Spleen (tissue), 13 donors: ENCODE measurements at places on chromosomes 1 and 21.
A peak's percentile ranks its signal among the peaks of the same experiment; 100 is the strongest.

- H3K27me3 ChIP-seq, result peaks cover 6% of the 10 kb centered on the region
- H3K27ac ChIP-seq, result no peak overlapping the region
- H3K4me1 ChIP-seq, result no peaks in the 10 kb centered on the region
- H3K36me3 ChIP-seq, result no peaks in the 10 kb centered on the region
- no peak for DNase-seq
These were observed 16.3 kb downstream of the VASH2 start for GRCh38 chr1:212966616-212967015.

GRCh38 chr1:92803140-92803887, 18.4 kb upstream of the EVI5 start:
- H3K4me1 ChIP-seq, result peaks cover 3% of the 10 kb centered on the region
- no peak overlapping the region for H3K27ac ChIP-seq
- no peaks in the 10 kb centered on the region for H3K27me3 ChIP-seq
- no peaks in the 10 kb centered on the region for H3K36me3 ChIP-seq
- no peak for DNase-seq

DNA sequence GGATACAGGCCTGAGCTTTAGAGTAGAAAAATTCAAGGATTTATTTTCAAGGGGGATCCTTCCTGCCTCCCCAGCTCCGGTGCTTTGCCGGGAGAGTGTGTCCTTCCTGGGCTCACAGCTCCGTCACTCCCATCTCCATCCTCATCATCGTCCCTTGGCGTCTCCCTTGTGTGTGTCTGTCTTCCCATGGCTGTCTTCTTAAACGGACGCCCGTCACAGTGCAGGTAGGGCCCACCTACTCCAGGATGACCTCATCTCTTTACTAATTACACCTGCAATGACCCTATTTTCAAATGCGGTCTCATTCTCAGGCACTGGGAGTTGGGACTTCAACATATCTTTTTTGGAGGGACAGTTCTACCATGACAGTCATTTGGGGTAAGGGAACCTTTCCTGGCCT, 320.3 kb upstream of the C1orf174 start:
- H3K36me3 ChIP-seq, result no peaks in the 10 kb centered on the region
- DNase-seq, result no peak
- no peak overlapping the region for H3K27ac ChIP-seq
- no peaks in the 10 kb centered on the region for H3K27me3 ChIP-seq

DNA sequence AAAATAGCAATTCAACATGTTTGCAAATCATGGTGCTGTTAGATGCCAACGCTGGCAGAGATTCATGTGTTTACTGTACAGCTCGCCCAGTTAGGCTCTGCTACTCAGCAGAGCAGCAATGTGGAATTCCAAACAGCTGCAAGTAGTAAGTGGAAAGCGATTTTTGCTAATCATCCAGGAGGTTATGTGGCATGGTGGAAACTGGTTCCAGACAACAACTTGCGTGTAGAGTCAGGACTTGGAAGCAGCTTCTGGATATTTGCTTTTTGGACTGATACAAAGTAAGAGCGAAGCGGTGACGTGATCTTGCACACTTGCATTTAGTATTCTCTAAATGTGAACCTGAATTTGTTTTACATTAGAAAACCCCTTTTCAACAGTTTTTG, 27.1 kb upstream of the HHAT start:
- DNase-seq, result no peak
- H3K27me3 ChIP-seq, result no peaks in the 10 kb centered on the region
- no peak overlapping the region for H3K4me3 ChIP-seq
- no peaks in the 10 kb centered on the region for H3K4me1 ChIP-seq
- no peak overlapping the region for H3K27ac ChIP-seq
- H3K36me3 ChIP-seq, result no peaks in the 10 kb centered on the region

- H3K4me3 ChIP-seq, result peak overlapping the region; percentile 97
- peak overlapping the region; percentile 91 for H3K27ac ChIP-seq
- no peak for DNase-seq
- H3K36me3 ChIP-seq, result no peaks in the 10 kb centered on the region
These were observed 3.6 kb downstream of the MAN1C1 start for GRCh38 chr1:25620211-25620610.

GRCh38 chr21:36255663-36256062, 64.3 kb upstream of the MORC3 start:
- peaks cover 31% of the 10 kb centered on the region for H3K36me3 ChIP-seq
- no peak for DNase-seq
- H3K27me3 ChIP-seq, result no peaks in the 10 kb centered on the region

DNA sequence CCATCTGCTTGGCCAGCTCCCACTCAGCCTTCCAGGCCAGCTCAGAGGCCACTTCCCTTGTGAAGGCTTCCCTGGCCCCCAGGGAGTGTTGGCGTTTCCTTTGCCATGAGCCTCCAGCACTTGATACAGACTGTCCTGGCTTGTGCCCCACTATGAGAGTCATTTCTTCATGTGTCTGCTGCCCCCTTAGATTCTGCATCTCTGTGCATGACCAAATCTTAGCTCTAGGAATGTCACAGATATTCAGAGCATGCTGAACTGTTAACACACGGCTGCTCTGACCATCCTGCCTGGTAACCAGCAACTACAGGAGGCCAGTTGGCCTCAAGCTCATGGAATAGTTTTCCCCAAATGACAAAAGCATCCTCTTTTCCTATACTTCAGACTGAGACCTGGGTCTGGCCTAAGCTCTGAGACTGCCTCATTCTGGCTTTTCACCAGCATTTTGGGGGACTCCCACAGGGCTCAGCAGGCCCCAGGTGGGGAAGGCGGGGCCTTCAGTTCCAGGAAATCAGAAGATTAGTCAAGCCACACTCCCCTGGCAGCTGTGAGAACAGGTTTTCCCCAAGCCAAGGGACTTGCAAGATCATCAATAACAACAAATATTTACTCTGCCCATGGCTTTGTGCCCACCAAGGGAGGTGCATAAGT, 182.6 kb upstream of the EDN2 start:
- H3K27ac ChIP-seq, result peak overlapping the region; percentile 20
- no peak overlapping the region for H3K4me3 ChIP-seq
- no peaks in the 10 kb centered on the region for H3K36me3 ChIP-seq
- H3K4me1 ChIP-seq, result peaks cover 30% of the 10 kb centered on the region
- peak; percentile 84 for DNase-seq
- H3K27me3 ChIP-seq, result no peaks in the 10 kb centered on the region

DNA sequence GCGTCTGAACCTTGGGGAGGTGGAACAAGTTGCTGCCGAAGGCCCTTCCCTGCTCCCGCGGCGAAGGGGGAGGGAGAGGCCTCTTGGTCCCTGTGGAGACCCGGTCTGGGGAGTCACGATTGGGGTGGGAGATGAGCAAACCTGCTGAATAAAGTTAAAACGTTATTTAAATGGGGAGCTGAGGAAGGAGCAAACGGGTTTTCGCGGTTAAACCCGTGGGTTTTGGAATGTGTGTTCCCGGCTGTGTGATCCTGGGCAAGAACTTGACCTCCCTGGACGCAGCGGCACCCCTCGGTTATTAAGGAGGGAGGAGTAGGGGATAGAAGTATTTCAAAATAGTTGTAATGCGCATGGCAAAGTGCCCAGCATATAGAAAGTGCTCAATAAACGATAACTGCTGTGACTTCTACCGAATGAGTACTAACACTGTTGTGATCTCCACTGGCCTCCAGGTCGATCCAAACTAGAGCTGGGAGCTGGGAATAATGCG, 3.4 kb downstream of the FAM110D start:
- peaks cover 57% of the 10 kb centered on the region for H3K4me1 ChIP-seq
- no peaks in the 10 kb centered on the region for H3K36me3 ChIP-seq
- H3K27ac ChIP-seq, result no peak overlapping the region
- peaks cover 15% of the 10 kb centered on the region for H3K27me3 ChIP-seq
- H3K4me3 ChIP-seq, result peak overlapping the region; percentile 39
- no peak for DNase-seq

GRCh38 chr1:200671235-200671786, 1.6 kb upstream of the DDX59 start:
- no peak for DNase-seq
- no peaks in the 10 kb centered on the region for H3K36me3 ChIP-seq
- H3K27ac ChIP-seq, result peak overlapping the region; percentile 95
- H3K4me3 ChIP-seq, result no peak overlapping the region

- H3K27me3 ChIP-seq, result no peaks in the 10 kb centered on the region
- H3K4me1 ChIP-seq, result no peaks in the 10 kb centered on the region
- no peak overlapping the region for H3K27ac ChIP-seq
- DNase-seq, result no peak
- no peak overlapping the region for H3K4me3 ChIP-seq
These were observed 90.0 kb downstream of the HFM1 start for GRCh38 chr1:91314643-91315042.

DNA sequence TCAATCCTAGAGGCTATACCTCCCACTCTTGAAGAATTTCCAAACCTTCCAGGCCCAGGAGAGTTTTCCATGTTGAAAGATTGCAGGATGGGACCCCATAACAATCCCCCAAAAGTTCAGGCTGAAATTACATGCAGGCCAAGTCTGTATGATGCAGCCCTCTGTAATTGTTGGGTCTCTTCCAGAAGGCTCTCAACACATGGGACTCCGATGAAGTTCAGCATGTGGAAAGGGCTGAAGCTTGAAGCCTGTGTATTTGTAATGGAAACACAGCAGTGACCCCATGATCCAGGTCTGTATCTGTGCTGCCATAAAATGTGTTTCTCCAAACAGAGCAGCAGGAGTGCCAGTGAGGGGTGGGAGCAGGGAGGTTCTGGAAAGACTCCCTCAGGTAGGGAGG, 202.5 kb upstream of the LYPLAL1 start:
- DNase-seq, result no peak
- no peak overlapping the region for H3K27ac ChIP-seq
- no peak overlapping the region for H3K4me3 ChIP-seq
- no peaks in the 10 kb centered on the region for H3K36me3 ChIP-seq
- no peaks in the 10 kb centered on the region for H3K27me3 ChIP-seq
- H3K4me1 ChIP-seq, result no peaks in the 10 kb centered on the region

- H3K27ac ChIP-seq, result peak overlapping the region; percentile 24
- H3K4me1 ChIP-seq, result peaks cover 47% of the 10 kb centered on the region
- H3K27me3 ChIP-seq, result no peaks in the 10 kb centered on the region
These were observed 642 bp upstream of the ST3GAL3 start for GRCh38 chr1:43706598-43707189.

DNA sequence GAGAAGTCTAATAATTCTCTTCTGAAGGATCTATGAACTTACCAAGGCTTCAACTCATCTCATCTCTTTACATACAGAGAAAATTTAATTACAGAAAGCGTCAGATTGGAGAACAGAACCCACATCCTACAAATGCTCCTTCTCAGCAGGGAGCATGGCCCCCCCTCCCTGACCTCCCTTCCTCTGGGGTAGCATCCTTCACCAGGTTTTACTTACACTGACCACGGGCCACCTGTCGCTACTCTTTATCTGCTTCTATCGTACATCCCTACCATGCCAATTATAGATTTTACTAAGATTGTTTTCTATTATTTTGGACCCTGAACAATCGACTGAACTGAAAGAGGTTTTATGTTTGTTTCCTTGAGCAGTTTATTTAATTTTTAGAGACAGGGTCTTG, 25.8 kb downstream of the RIPPLY3 start:
- H3K27me3 ChIP-seq, result no peaks in the 10 kb centered on the region
- no peak for DNase-seq
- H3K36me3 ChIP-seq, result no peaks in the 10 kb centered on the region

DNA sequence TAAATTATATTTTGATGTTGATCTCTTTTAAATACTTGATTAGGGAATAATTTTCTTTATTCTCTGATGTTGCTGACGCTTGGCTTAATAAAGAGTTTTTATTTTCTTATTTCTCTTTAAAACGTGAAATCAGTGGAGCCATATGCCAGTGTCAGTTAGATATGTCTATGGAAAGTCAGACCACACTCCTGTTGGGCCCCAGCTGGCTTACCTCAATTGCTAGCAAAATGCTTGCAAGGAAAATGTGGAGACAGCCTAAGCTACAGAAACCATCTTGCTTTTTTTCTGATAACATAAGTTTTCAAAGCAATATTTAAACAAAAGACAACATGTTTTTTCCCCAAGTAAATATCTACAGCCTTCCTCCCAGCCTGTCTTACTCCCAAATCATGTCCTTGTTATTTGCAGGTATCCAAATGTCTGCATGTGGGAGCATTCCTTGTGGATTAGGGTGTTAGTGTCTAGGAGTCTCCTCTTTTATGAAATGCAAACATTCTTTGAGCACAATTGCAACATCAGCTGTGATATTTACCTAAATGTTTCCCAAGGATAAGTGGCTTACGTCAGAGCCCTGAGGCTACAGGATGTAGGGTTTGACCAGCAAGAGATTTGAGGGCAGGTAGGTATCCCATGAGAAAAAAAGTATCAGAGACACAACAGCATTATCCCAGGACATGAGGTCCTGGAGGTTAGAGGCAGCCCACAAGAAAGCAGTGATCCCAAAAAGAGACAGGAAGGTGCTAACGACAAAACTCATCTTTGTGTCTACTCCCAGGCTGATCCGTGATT, 117.2 kb upstream of the KCNJ15 start:
- no peaks in the 10 kb centered on the region for H3K27me3 ChIP-seq
- no peak overlapping the region for H3K4me3 ChIP-seq
- no peaks in the 10 kb centered on the region for H3K36me3 ChIP-seq
- DNase-seq, result no peak
- no peaks in the 10 kb centered on the region for H3K4me1 ChIP-seq
- no peak overlapping the region for H3K27ac ChIP-seq

DNA sequence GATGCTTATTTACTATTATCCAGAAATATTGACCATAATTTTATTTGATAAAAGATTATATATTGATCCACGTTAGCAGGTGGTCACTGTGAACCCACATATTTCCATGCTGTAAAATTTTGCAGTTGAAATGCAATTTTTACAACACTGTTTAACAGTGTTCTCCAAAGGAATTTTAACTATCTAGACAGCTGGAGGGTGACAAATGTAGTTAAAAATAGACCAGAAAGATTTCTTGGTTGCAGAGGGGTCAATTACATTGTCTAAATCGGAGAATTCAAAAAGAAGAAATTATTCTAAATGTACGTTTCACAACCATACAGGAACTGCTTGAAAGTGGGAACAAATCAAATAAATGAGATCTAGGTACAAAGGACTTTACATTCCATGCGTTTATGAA, 625.2 kb upstream of the NCAM2 start:
- H3K27me3 ChIP-seq, result no peaks in the 10 kb centered on the region
- no peak overlapping the region for H3K4me3 ChIP-seq
- no peak for DNase-seq
- H3K27ac ChIP-seq, result no peak overlapping the region

GRCh38 chr1:243712242-243712641, 137.8 kb downstream of the AKT3 start:
- H3K4me3 ChIP-seq, result no peak overlapping the region
- no peak for DNase-seq
- H3K27me3 ChIP-seq, result no peaks in the 10 kb centered on the region
- H3K36me3 ChIP-seq, result no peaks in the 10 kb centered on the region

DNA sequence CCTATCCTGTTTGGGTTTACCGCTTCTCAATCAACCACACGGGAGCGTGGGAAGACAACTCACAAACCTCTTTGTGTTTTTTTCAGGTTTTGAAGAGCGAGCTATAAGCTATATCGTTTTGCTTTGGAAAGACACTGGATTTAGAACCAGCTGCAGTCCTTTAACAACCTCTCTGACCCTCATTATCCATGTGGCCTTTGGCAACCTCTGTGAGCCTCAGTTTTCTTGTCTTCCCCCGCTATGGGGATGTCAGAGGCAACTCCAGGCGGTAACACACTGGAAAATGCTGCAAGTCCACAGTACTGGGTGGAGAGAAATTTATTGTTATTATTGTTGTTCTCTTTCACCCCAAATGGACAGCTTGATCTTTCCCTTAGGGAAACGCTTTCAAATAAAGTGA, 100.0 kb downstream of the ETS2 start:
- H3K4me3 ChIP-seq, result no peak overlapping the region
- no peak overlapping the region for H3K27ac ChIP-seq
- no peaks in the 10 kb centered on the region for H3K36me3 ChIP-seq
- peaks cover 4% of the 10 kb centered on the region for H3K4me1 ChIP-seq

- H3K4me3 ChIP-seq, result no peak overlapping the region
- no peaks in the 10 kb centered on the region for H3K4me1 ChIP-seq
- no peak overlapping the region for H3K27ac ChIP-seq
These were observed 53.1 kb upstream of the CD5L start for GRCh38 chr1:157894613-157895165.
